HS-5 (cell line): ENCODE measurements at places on chromosomes 2 and 18.

DNA sequence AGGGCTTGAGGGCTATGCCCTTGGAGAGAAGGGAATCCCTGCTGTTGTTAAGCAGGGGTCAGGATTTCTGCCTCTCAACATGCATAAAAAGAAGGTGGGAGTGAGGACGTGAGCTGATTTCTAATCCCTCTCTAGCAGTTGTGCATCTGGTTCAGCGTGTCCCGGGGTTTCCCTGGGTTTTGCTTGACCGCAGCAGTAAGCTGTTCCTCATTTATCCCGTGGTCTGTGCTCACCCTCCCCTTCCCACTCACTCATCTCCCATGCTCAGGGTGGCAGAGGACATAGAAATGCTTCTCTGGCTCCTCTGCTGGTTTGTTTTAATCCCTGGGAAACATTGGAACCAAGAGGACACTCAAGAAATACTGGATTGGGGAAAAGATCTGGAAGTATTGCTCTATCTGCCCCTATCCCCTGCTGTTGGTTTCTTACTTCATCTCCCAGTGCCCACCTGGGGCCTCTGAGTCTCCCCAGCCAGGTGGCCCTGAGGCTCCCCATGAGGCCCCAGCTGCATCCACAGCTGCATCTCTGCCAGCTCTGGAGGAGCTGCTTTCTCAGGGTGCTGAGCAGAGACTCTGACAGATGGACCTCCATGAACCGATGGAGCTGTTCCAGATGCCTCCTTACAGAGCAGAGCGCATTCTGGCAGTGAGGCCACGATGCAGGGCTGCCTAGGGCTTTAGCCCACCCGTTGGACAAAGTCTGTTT, 36.1 kb downstream of the TET3 start:
- DNase-seq = no peak

GRCh38 chr2:138510319-138510718, 8.7 kb downstream of the SPOPL start:
- DNase-seq = no peak

DNA sequence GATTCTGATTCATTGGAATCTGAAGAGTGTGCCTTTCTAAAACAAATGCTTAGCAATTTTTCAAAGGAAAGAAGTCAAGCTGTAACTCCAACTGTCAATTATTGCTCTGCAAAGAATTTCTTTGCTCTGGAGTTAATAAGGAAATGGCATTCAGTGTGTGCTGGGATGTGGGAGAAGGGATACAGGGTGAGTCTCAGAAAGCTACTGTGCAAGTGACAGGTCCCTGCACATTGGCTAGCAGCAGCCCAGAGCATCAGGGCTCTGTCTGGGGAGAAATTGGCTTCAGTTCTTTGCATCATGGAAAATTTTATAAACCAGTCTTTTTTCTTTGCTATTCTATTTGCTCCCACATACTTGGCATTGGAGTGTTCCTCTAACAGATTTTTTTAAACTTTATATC, 1.1 kb upstream of the SYT4 start:
- DNase-seq = no peak

DNA sequence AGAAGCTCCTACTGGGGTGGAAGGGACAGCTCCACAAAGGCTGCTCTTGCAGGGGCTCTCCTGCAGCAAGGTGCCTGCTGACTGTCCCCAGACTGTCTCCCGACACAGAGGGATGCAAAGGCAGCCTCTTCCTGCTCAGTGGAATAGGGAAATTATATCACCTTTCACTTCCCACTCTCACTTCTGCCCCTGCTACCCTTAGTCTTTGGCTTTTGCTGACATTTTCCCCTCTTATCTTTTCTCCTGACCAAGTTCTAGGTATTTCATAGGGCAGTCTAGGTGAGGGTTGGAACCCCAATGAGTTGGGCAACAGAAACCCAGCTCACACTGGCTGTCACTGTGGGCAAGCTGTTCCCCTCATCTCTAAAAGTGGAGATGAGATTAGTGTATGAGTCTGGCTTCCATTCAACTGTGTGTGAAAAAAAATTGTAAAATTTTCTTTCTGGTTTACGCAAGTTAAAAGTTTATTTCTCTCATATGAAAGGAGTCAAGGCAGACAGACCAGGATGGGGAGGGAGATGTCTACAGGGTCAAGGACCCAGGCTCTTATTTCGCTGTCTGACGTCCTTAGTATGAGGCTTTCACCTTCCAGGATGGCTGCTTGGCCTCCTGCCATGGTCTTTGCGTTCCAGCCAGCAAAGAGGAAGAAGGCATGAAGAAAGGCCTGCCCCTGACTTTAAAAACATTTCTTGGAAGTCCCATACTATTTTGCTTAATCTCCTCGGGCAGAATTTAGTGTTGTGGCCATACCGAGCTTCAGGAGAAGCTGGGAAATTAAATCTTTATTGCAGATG, 7.5 kb upstream of the MOCOS start:
- DNase-seq = no peak

DNA sequence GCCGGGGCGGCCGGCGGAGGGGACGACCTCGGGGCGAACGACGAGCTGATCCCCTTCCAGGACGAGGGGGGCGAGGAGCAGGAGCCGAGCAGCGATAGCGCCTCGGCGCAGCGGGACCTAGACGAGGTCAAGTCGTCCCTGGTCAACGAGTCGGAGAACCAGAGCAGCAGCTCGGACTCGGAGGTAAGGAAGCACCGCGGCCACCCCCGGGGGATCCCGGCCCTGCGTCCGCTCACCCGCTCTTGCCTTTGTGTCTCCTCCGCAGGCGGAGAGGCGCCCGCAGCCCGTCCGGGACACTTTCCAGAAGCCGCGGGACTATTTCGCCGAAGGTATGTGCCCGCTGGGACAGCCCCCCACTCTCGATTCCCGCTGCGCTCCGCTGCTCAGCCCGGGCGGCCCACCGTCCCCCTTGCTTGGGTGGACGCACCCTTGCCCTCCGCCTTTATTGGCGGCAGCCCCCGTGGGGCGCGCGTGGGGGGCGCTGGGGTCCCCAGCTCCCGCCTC, 611 bp downstream of the TCF7L1 start:
- DNase-seq = no peak

DNA sequence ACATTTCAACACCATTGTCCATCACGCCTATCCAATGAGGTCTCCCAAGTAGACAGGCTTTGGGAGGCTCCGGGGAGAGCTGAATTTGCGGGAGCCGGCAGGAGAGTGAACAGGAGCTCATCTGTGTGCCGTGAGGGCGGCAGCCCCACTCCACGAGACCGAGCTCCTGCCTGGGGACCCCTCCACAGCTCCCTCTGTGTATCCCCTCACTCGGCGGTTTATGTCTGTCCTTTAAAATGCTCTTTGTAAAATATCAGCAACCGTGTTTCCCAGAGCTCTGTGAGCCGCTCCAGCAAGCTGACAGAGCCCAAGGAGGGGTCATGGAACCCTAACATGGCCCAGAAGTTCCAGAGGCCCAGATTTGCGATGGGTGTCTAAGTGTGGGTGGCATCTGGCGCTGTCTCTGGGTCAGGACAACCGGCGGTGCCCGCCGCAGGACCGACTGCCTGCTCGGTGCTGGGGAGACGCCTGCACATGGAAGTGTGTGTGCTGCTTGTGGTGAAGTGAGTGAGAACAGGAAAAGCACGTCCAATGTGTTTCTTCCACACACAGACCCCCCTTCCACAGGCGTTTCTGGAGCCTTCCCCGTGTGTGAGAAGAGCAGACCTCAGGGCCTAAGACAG, 34.8 kb downstream of the SLC66A2 start:
- DNase-seq = no peak

- no peak for DNase-seq
Measured at GRCh38 chr18:77234504-77235365, 14.9 kb upstream of the GALR1 start.

- no peak for DNase-seq
Measured at GRCh38 chr2:4381773-4382172, 678.4 kb downstream of the DCDC2C start.

GRCh38 chr2:204449977-204450376, 95.3 kb upstream of the PARD3B start:
- no peak for DNase-seq
